ENCODE measurements at places on chromosomes 12 and 14.

DNA sequence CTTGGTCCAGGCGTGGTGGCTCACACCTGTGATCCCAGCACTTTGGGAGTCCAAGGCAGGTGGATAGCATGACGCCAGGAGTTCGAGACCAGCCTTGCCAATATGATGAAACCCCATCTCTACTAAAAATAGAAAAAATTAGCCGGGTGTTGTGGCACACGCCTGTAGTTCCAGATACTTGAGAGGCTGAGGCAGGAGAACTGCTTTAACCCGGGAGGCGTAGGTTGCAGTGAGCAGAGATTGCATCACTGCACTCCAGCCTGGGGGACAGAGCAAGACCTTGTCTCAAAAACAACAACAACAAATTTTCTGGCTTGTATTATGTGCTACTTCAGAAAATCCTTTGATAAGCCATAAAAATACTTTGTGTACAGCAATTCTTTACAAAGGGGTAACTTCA is 41.1 kb downstream of the LARP4 start:
- DNase-seq = no peak

GRCh38 chr14:80959496-80959895 is 4.1 kb downstream of the TSHR start:
- no peak for DNase-seq

DNA sequence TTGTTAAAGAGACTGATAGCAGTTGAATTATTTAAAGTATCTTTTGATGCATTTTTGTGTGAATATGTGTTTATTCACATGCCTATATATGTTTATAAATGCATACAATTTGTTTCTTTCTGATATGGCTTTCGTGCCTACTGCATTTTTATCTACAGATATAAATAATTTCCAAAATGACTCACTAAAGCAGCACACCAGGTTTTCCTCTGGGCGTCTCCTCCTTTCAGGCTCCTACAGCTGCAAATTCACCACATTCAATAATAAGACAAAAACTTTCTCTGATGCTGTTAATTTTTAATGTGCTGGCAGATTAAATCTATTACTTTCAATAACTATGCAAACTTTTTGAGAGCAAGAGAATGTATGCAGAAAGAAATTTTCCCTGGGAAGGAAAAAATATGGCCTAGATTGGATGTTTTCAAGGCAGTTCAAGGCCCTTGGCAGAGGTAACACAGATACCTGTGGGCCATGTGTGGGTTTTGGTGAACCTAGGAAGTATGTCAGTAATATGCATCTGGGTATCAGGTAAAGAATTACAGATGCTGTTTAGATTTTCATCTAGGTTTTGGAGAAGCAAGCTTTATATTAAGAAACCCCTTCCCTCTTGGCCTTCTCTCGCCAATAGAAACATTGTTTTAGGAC is 381.8 kb downstream of the EGLN3 start:
- DNase-seq = no peak

DNA sequence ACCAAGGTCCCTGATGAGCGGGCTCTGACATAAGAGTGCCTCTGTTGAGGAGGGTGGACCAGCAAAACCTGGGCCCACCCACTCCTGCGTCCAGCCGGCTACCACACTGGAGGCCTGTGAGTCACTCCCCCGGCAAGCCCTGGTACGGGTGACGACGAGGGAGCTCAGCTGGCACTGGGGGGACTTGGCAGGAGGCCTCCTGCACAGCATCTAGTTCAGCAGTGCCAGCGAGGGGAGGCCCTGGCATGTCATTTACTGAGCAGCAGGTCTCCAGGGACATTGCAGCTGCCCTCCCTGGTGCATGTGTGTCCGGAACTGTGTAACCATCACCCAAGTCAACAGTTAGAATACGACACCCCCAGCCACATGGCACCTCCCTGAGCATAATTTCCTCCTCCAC is 24.4 kb downstream of the CD9 start:
- peak; percentile 84 for DNase-seq

GRCh38 chr12:53725824-53726223 is 1.4 kb downstream of the CALCOCO1 start:
- DNase-seq = no peak

GRCh38 chr12:32290411-32290810 is 108.9 kb upstream of the FGD4 start:
- DNase-seq = no peak
